NCI-H2081 (cell line): ENCODE measurements at places on chromosomes 12 and 14.
A peak's percentile ranks its signal among the peaks of the same experiment; 100 is the strongest.

GRCh38 chr12:124862768-124863415 lies 772 bp downstream of the SCARB1 start:
- peak; percentile 42 for DNase-seq

- no peak for DNase-seq
Observed at GRCh38 chr12:118101051-118101450, 2.8 kb downstream of the VSIG10 start.

DNA sequence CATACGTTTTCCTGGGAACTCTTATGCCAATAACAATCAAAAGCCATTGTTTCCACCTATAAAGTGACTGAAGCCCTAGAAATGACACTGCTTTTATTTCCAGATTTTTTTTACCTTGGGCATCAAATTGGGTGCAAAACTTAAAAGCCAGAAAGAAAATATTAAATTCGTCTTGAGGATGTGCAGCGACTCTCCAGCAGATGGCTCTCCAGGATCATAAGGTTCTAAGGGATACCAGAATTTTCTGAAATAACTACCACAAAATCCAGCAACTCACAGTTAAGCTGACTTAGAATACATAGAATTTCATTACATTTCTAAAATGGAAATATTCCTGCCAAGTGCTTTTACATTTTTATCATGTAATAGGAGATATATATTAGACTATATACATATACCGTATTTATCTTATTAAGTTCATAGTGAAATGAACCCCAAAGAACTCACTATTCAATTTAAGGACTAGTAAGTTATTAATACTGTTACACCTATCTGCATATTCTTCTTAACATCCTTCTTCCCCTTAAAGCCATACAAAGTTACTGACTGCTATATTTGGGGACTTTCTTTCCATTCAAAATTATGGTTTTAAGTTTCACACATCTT lies 44.0 kb downstream of the ARMH4 start:
- peak; percentile 45 for DNase-seq

DNA sequence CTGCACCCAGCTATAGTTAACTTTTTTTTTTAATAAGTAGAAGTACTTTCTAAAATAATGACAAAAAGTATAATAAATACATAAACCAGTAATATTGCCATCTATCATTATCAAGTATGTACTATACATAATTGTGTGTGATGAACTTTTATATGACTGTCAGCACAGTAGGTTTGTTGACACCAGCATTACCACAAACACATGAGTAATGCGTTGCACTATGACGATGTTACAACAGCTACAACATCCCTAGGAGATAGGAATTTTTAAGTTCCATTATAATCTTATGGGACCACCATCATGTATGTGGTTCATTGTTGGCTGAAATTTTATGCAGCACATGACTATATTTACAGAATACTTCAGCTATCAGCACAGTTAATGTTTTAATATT lies 62.9 kb upstream of the VSX2 start:
- no peak for DNase-seq

DNA sequence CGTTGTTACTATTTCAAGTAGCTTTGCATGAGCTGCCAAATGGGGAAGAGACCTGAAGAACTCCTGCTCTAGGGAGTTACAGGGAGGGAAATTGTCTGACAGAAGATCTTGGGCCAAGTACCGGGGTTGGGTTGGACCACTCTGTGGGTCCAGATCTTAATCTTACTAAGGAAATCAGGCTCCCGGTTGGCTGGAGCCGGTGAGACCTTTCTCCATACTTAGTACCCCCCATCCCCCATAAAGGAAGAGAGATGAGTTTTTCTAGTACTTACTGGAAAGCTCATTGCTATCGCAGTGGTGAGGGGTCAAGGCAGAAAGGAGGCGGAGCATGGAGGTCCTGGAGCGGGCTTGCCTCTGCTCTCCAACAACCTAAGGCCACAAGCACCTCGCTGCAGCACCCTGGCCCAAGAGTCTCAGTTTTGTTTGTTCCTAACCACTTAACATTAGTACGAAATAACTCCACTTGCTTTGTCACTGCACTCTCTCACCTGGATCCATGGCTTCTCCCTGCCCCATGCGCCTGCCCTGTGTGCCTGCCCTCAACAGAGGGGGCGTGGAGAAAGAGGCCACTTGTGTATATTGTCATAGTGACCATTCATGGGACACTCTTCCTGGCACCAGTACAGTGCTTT lies 6.8 kb upstream of the UNC119B start:
- DNase-seq = no peak

GRCh38 chr12:9702255-9702654 lies 30.6 kb downstream of the CLECL1 start:
- no peak for DNase-seq

GRCh38 chr12:124002021-124002644 lies 29.1 kb downstream of the ZNF664 start:
- no peak for DNase-seq

DNA sequence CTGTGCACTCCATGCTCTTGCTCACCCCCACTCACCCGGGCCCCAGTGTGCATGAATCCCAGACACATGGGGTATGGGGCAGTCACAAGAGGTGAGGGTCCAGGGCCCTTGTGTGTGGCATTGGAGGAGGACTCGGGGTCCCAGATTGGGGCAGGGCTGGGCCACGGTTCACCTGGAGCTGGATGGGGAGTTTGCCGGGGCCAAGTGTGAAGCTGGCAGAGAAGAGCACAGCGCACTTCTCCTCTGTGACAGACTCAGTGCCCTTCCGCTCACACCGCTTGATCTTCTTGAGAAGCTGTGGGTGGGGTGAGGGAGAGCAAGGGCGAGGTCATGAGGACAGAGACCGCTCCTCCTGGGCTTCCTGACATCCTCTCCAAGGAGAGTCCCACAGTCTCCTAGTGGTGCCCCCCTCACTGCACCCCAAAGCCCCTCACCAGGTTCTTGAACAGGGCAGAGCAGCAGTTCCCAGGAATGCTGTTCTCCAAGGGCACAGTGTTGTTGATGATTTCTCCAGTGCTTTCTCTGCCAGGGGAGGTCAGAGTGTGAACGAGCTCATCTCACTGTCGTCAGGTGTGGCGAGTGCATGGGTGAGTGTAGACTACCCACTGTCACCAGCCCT lies 6.8 kb downstream of the STAT6 start:
- no peak for DNase-seq

DNA sequence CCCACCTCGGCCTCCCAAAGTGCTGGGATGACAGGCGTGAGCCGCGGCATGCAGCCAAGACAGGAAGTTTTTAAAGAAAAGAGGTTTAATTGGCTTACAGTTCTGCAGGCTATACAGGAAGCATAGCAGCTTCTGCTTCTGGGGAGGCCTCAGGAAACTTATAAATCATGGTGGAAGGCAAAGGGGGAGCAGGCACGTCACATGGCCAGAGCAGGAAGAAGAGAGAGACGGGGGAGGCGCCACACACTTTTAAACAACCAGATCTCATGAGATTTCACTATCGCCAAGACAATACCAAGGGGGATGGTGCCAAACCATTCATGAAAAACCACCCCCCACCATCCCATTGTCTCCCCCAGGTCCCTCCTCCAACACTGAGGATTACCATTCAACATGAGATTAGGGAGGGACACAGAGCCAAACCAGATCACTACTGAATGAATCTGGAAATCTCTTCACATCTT lies 14.1 kb downstream of the CCDC63 start:
- no peak for DNase-seq

DNA sequence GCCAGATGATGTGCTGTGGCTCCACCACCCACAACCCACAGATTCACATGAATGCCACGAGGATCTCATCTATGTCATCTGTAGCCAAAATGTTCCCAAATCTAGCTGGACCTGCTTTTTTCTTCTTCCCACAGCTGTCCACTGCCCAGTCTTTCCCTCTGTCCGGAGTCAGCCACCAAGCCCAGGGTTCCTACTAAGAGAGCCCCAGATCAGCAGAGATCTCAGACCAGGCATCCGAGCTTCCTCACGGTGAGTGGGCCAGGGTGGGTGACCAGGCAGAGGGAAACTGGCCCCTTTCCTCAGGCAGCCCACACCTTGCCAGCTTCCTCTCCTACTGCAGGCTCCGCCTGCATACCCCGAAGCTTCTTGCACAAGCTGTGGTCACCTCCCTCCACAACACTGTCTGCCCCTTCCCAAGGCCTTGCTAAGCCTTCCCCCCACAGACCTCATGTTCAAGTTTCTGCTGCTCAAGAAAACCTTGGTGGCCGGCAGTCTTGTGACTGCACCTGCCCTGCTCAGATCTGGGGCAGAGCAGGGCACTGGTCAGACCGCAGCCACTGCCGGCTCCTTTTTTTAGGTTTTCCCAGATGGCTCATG lies 81.4 kb downstream of the ACTN1 start:
- no peak for DNase-seq

DNA sequence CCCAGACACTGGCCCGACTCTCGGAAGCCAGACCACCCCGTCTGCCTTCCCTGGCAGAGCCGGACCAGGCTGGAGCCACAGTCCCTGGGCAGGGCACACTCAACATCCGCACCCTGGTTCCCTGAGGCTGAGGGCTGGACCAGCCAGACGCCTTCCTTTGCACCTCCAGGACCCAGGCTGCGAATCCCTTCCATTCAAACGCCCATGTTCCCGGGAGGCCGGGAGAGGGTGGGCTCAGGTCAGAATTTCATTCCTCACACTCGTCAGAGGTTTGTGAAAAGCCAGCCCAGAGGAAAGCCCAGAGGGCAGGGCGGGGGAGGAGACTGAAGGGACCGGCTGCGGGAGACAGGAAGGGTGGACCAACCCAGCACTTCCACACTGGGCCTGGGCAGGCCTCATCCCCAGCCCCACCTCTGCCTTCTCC lies 58.7 kb downstream of the LRRC74A start:
- DNase-seq = no peak

DNA sequence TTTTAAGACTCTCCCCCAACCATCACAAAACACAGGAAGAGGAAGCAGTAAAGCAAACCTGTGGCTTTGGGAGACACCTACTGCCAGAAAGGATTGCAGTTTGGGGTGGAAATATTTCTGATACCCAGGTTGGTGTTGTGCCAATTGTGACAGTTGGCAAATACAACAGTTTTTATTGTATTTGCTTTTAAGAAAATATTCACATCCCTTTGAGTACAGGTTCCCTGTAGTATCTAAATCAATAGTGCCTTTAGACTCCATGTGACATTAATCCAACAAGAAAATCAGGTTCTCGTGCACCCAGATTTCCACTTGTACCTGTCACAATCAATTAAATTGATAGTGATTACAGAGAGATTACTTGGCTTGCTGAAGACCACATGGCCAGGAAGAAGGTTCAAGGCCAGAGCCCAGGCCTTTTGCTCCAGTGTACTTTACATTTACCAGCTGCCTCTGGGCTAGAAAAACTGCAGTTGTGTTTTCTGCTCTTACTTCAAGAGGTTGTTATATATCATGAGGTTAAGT lies 361.2 kb downstream of the ATP23 start:
- peak; percentile 77 for DNase-seq

GRCh38 chr12:93441081-93441616 lies 598 bp downstream of the UBE2N start:
- no peak for DNase-seq

GRCh38 chr12:118979763-118980406 lies 1.5 kb upstream of the SRRM4 start:
- DNase-seq = peak; percentile 85

- no peak for DNase-seq
Observed at GRCh38 chr12:104792570-104792969, 165.5 kb downstream of the SLC41A2 start.

- no peak for DNase-seq
Observed at GRCh38 chr12:95975491-95975890, 20.7 kb downstream of the HAL start.

GRCh38 chr12:115521771-115522409 lies 755.6 kb downstream of the MED13L start:
- no peak for DNase-seq
